Right lobe of liver (tissue), 6 donors: ENCODE measurements at places on chromosomes 12 and 14.
A peak's percentile ranks its signal among the peaks of the same experiment; 100 is the strongest.

GRCh38 chr12:95481072-95481471, 7.1 kb downstream of the METAP2 start:
- no peak for DNase-seq

DNA sequence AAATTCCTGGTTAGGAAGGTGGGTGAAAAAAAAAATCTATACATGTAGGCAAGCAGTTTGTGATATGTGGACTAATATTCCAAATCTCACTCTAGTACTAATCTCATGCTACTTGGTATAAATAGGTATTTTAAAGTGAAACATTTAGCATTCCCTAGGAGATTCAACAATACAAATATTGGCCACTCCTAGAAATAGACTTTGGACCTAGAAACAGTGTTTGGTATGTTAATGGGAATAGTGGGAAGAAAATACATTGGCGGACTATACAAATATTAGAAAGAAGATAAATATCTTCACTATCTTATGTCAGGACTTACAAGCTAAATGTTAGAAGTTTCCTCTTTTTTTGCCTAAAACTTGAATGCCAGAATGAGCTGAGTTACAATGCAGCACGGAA, 28.2 kb downstream of the HIGD1C start:
- DNase-seq = no peak

- DNase-seq = no peak
These were observed 42.3 kb downstream of the ANAPC7 start for GRCh38 chr12:110361216-110361615.

- no peak for DNase-seq
These were observed 1.1 kb upstream of the SSH1 start for GRCh38 chr12:108858311-108859074.

DNA sequence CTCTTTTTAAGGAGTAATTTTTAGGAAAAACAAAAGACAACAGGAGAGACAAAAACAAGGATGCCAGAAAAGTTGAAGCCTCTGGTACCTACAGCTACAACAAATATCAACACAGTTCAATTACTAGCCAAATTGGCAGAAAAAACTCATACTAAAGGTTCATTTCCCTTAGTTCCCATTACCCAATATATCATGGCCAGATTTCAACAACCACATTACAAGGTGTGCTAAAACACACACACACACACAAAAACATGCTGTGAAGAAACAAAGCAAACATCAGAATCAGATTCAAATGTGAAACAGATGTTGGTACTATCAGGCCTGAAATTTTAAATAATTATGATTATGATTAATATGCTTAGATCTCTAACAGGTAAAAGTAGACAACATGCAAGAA, 272.7 kb upstream of the CLEC14A start:
- no peak for DNase-seq

- peak; percentile 64 for DNase-seq
These were observed 4.3 kb upstream of the MYF6 start for GRCh38 chr12:80702889-80703805.

DNA sequence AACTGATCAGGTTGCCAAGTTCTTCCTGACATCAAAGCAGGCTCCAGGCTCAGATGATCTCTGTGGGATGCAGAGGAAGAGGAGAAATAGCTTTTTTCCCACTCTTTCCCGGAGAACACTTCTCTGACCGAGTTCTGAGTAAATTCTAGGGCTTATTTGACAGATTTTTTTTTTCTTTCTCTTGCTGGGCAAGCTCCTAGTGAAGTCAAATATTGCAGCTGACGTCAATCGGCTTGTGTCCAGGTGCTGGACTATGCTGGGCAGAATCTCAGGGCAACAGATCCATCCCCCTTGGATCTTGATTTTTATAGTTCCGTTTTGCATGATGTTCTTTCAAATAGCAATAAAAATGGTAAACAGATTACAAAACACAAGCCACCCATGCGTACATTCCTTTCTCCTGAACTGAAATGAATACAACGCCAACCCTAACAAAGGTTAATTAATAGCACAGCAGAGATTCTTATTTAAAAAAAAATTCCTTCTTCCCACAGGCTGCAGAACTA, 182.2 kb downstream of the NOVA1 start:
- peak; percentile 45 for DNase-seq

DNA sequence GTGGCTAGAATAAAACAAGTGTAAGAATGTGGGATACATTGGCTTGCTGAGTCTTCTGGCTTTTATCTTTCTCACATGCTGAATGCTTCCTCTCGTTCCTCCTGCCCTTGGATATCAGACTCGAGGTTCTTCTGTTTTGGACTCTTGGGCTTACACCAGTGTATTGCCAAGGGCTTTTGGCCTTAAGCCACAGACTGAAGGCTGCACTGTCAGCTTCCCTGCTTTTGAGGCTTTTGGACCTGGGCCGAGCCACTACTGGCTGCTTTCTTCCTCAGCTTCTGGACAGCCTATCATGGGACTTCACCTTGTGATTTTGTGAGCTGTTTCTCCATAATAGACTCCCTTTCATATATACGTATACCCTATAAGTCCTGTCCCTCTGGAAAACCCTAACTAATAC, 300.9 kb upstream of the STXBP6 start:
- DNase-seq = no peak
